ENCODE measurements at places on chromosomes 6 and 20.
A peak's percentile ranks its signal among the peaks of the same experiment; 100 is the strongest.

DNA sequence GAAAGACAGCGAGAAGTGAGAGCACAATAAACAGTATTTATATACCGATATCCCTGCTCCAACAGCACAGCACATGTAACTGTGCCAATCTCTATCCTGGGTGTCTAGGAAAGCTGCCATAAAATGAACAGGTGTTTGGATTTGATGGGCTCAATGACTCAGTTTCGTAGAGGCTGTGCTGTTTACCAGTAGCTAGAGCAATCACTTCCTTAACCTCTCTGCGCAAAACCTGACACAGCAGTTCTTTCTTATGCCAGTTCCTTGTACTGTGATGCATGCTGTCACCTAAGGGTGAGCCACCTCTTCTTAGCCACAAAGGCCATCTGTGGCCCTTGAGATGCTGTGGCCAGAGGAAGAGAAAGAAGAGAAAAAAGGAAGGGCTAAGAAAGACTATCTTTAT, 59.3 kb downstream of the SHPRH start:
- no peak for DNase-seq

- DNase-seq = no peak
These were observed 106.8 kb upstream of the NUP153 start for GRCh38 chr6:17813542-17813941.

DNA sequence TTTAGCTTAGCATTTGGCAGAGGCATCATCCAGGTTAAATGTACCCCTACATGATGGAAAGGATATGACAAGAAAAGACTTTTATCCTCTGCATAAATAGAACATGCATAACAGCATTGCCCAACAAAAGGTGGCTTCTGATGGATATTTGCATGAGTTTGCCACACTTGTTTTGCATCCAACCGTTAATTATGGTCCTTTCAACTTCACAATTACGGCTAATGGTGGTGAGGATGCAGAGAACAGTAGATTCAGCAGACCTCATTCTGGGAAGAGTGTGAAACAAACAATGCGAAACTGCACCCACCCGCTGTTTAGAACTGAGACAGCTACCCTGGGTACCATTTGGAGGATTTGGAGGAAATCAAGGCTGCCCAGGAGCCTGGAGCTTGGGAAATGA, 690.9 kb upstream of the CHD6 start:
- DNase-seq = no peak

DNA sequence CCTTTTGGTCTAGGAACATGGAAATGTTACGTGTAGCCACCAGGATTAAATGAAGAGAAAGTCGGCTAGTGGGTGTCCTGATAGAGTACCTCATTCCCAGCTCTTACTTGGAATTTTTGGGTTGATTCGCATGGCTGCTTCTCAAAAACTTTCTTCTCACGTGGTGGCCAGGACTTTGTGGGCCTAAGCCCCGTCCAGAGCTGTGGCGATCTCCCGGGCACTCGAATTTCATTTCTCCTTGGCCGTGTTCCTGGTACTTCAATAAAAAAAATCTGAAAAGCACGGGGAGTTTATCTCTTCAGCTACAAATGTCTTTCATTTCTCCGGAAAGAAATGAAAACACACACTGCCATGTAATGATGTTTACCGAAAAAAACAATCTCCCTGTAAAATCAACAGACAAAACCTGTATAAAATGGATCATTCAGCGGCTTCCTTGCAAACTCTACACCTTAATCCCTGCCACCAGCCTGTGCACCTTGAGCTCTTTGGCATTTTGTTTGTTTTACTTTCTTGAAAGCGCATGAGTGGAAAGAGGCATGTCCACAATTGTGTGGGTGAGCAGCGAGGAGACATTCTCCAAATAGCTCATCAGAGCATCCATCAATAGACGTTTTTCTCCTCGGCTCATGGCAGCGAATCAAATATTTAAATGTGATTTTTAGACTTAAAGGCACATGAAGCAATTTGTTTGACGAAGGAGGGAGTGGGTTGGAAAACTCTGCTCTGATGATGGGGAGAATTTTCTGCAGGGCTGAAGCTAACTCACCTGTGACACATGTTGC, 173.1 kb downstream of the TFAP2C start:
- no peak for DNase-seq

DNA sequence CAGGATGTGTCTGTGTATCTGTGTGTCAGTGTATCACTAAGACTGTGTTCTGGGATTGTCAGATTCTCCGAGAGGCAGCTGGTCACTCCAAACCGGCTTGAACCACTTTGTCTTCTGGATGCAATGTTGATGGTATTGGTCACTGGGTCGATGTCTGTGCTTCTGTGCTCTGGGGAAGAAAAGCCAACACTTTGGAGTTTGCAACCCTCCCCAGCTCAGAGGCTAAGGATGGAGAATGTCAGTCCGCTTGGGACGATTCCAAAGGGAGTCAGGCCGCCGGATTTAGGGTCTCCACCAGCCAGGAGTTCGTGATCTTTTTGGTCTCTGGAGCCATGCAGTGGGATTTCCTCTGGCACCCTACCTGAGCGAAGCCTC, 5.2 kb downstream of the MAFB start:
- DNase-seq = no peak

DNA sequence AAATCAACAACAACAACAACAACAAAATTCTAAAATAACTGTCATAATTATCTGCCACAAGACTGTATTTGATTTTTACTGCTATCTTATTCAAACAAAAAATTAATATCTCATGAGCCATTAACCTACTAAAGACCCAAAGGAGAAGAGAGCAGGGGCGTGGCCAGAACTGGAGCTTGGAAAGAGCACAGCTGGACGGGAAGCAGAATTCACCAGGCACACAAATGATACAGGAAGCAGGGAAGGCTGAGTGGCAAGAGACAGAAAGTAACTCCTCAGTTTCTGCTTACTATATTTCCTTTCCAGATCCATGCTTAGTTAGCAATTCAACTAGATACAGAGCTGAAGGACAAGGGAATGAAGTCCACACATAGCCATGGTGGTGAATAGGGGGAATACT, 54.4 kb downstream of the FKBP5 start:
- no peak for DNase-seq

DNA sequence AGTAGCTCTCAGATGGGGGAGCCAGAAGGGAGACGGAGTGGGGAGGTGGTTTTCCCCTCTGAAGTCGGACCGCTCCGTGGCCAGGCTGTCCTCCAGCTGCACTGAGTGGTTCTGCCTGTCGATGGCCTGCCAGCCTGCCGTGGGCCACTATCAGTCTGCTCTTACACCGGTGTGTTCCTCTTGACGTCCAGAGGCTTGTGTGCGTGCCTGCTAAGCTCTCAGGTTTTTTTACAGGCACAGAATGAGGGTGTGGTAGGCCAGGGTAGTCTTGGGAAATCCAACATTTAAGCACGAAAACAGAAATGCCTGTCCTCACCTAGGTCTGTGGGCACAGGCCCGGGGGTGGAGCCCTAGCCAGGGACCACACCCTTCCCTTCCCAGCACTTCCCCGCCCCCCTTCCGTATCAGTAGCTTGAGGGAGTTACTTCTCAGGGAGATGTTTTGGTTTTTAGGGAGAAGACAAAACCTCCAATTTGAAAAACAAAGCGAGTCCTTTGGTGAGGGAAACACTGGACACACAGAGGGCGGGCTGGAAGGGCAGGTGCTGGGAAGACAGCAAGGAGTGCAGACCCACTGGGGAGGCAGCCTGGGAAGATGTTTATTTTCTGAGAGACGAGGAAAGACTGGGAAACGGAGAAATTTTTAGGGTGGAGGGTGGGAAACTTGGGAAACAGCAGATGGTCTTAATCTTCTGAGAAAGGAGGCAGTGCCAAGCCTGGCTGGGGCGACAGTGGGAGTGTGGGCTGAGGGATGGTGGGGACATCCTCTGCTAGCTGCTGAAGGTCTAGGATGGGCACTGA, 106.5 kb downstream of the LY86 start:
- DNase-seq = no peak

DNA sequence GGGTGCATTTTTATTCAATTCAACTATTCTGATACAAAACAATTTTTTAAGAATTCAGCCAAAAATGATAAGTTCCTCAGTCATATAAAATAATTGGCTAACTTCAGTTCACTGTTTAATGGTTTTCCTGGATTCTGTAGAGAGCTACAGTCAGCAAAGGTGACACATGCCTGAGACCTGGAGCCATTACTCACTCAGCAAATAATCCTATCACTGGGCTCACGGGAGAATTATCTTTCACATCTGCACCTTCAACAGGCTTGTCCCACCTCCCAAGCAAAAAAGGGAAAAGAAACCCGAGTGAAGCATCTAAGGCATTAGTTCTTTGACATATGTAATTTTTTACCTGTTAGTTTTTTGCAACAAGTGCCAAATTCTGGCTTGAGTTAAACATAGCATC, 34.9 kb upstream of the FOXA2 start:
- DNase-seq = no peak

DNA sequence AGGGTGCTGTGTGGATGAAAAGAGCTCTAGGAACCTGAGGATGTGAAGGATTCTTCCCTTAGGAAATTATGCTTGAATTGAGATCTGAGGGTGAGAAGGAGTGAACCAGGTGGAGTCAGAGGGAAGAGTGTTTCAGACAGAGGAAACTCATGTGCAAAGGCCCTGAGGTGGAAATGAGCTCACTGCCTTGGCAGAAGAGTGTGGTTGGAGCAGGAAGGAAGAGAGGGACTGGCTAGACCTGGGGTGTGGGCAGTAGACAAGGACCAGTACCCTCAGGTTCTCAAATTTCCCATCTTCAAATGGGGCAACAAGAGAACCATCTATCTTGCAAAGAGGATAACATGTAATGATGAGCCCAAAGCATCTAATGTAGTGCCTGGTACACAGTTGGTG, 24.0 kb upstream of the GTSF1L start:
- peak; percentile 29 for DNase-seq

DNA sequence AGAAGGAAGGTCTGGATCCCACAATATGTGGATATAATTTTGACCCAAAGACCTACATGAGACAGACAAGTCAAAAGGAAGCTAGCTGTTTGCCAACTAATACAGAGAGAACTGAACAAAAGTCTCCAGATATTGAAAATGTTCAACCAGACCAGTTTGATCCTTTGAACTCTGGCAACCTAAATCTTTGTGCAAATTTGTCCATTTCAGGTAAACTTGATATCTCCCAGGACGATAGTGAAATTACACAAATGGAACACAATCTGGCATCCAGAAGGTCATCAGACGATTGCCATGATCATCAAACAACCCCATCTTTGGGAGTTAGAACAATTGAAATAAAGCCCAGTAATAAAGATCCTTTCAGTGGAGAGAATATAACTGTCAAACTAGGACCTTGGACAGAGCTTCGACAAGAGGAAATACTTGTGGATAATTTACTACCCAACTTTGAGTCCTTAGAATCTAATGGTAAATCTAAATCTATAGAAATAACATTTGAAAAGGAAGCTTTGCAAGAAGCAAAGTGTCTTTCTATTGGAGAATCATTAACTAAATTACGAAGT, 41.9 kb upstream of the SDHAF4 start:
- DNase-seq = no peak

GRCh38 chr6:158793432-158793831, 25.7 kb downstream of the EZR start:
- no peak for DNase-seq

DNA sequence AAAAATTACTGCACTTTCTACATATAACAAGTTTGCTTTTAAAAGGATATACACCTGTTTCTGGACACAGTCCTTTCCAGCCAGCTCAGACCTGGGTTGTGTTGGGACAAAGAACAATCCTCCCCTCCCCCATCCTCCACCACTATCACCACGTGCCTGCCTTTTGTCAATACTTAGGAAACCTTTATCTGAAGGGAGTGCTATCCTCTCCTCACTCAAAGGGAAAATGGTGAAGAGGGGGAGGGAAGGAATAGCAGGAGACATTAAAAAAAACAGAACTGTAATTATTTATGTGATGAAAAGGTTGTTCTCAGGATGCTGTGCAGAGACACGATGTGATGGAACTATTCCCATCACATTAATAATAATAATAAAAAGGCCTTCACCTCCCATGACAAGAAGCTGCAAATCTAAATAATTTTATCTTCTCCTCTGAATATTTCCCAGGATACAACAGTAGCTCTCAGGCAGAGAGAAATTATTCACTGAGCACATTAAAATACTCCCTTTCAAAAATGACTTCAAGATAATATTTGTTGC, 105.5 kb downstream of the NRSN1 start:
- DNase-seq = no peak

GRCh38 chr6:139597087-139597763, 222.8 kb upstream of the CITED2 start:
- DNase-seq = no peak
